ENCODE measurements at places on chromosomes 16 and 17.

DNA sequence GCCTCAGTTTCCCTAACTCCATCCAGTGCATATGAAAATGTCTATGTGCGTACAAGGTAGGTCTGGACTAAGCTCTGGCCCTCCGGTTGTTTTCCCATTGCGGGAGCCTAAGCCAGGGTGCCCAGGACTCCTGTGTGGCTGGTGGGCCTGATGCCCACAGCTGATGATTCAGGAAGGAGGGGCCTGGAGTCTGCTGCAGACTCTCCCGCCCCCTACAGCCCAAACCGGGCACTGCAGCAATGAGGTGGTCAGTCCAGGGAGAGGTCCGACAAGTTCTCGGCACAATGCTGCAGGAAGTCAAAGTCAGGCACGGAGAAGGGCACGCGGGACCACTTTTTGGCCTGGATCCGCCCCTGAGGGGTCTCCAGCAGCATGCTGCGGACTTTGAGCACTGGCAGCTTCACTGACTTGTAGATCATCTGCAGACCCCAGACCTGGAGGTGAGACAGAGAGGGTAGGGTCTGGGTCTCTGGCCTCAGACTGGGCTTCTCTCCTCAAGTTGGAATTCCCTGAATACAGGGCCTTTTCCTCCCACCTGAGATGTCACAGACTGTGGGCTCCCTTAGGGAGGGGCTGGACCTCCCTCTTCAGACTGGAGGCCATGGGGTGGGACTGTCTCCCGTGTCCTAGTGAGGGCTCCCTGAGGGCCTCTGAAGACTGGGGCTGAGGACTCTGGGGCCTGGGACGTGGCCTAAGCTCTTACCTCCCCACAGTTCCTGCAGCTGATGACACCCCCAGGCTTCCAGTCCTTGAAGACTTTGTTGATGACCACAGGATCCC is 3.4 kb upstream of the ZNF385C start:
- peak; percentile 28 for DNase-seq

DNA sequence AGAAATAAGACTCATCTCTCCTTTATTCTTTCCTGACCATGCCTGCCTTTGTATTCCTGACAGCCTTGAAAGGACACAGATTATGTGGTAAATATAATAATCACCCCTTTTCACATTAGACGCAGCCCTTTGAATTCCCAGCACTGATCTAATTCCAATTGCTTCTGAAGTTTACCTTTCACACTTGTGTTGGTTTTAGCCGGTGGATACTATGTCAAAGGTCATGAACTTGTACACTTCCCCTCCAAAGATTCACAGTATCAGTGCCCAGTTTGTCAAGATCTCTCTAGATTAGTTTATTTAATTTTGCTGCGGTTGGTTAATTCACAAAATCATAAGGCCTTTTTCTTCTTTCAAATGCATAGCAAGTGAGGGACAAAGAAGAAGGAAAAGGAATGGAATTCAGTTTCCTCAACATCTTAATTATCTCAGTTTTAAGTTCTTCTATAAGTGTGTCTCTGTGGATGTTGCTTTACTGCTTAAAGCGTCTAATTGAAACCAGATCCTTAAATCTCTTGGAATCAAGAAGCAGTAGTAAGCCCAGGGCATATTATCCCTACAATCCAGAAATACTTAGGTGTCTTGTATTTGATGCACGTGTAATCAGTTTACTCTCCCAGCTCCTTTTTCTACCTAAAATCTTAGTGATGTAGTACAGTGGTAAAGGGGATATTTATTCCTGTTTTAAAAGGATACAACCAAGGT is 174.3 kb upstream of the TBX2 start:
- DNase-seq: no peak

DNA sequence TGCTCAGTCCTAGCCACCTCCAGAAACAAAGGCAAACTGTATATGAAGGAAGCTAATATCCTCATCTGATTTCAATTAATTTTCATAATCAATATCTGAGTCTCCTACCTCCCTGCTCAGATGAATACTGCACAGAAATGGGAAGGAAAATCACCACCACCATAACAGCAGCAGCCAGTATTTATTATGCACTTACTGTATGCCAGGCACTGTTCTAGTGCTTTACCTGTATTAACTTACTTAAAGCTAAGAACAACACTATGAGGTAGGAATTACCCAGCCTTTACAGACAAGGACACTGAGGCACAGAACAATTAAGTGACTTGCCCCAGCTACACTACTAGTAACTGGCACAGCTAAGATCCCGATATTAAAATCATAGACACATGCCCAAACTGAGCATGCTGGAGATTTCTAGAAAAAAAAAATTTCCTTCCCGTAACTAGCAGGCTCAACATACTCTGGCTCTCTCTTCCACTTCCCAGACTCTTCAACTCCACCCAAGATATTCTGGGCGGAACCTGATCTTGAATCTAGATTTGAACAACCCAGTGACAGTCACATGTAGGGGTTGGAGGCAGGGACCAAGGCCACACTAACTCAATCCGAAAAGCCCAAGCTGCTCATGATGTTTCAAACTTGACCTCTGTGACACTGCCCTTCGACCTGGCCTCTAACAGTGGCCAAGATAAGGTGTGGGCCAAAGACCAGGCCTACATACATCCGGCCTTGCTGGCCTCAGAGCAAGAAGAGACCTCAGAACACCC is 3.9 kb downstream of the TRIM25 start:
- no peak for DNase-seq

GRCh38 chr16:68074850-68075555 is 10.2 kb upstream of the NFATC3 start:
- no peak for DNase-seq

DNA sequence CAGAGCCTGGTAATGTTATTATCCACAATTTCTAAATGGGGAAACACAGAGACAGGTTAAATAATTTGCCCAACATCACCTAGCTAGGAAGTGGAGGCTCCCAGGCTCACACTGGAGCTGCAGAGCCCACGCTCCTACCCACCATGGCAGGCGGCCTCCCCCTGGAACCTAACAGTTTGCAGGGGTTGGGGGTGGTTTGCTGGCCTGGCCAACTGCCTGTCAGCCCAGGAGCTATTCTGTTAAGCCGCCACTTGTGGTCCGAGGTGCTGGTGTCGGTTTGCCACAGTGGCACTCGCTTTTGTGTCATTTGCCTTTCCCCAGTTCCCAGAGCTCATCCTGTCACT is 3.6 kb downstream of the PRCD start:
- no peak for DNase-seq

DNA sequence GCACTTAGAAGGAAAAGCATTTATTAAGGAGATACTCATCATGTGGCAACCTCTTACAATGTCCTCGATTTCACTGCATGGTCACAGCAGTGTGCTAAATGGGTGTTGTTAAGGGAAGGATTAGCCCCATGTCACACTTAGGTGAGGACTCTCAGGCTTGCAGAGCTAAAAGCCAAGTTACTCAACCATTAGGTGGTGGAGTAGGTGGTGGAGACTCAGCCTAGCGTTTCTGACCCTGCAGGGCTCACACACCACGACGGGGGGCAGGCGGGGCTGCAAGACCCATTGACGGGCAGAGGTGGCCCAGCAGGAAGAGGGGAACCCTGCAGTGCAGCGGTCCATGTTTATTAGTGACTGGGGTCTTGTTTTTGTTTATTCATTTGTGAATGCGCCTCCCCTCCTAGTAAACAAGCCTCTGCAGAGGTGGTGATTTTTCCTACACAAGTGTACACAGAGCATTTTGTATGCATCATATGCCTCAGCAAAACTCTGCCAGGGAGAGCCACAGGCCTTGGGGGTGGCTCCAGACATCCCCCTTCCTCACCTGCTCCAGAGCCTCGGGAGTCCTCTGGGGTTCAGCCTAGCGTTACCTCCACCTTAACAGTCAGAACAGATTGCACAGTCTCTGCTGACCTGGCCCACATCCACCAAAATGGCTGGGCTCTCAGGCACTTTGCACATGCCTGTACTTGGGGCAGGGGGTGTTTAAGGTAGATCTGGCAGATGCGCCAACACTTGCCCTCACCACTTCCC is 216.7 kb downstream of the C16orf95 start:
- DNase-seq: no peak

- DNase-seq: no peak
Observed at GRCh38 chr16:49351096-49351487, 22.5 kb upstream of the C16orf78 start.

- DNase-seq: no peak
Observed at GRCh38 chr16:88617268-88618031, 20.9 kb upstream of the IL17C start.

GRCh38 chr17:47675380-47676198 is 18.4 kb upstream of the TBKBP1 start:
- no peak for DNase-seq

GRCh38 chr16:19746561-19746960 is 28.5 kb downstream of the IQCK start:
- DNase-seq: no peak

- DNase-seq: no peak
Observed at GRCh38 chr17:74612046-74612445, 11.5 kb downstream of the CD300E start.

DNA sequence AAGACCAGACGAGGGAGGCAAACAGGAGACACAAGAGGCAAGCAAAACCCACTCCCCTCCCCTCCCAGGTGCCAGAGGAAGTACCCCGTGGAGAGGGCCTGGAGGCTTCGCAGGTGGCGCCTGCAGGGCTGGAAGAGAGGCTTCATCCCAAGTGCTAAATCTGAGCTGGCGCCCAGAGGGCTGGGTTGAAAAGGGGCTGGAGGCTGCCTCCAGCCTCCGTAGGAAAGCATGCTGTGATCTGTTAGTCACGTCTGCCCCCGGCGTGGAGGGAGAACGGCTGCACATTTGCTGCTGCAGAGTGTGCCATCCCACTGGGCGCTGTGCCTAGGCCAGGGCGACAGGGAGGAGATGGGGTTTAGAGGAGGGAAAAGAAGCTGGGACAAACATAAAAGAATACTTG is 16.9 kb downstream of the RPH3AL start:
- no peak for DNase-seq

DNA sequence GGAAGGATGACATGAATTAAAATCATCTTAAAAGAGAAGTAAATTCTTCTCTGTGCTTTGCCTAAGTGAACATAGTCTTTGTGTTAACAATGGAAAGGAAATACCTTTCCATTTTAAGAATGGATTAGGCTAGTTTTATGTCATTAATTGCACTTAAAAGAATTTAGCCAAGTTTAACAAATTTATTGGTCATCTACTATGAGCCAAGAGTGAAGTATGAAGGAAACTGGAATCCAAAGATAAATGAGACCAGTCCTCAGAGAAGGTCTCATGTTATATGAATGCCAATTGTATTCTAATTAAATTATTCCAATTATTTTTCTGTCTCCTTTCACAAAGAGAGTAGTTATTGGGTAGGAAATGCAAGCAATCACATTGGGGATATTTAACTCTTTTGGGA is 741.3 kb upstream of the SOX9 start:
- no peak for DNase-seq

- DNase-seq: no peak
Observed at GRCh38 chr17:6910987-6911603, 79.6 kb upstream of the TEKT1 start.

DNA sequence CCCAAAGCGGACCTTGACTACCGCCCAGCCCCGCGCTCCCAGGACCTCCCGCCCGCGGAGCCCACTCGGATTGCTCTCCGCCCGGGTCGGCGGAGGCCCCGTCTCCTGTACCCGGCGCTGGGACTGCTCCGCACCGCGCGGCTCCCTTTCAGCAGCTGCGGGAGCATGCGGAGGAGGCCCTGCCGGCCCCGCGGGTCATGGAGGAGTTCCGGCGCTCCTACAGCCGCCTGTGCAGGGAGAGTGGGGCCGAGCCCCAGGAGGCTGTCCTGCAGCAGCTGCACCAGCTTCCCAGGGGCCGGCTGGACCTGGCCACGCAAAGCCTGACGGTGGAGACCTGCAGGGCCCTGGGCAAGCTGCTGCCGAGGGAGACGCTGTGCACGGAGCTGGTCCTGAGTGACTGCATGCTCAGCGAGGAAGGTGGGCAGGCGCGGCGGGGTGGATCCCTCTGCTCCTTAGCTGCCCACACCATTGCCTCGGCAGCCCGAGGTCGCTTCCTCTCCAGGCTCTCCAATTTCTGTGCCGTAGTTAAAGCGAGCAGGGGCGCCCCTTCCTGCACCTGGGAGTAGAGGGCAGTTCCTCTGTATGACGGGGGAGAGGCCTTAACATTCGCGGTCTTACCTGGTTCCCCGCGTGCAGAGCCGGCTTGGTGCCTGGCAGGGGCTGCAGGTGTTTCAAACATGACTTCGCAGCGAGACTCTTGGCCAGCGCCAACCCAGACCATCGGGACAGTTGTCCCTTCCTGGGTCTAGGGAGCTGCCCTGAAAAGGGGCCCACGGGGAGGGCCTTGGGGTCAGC is 539 bp downstream of the LRRC45 start:
- DNase-seq: no peak

DNA sequence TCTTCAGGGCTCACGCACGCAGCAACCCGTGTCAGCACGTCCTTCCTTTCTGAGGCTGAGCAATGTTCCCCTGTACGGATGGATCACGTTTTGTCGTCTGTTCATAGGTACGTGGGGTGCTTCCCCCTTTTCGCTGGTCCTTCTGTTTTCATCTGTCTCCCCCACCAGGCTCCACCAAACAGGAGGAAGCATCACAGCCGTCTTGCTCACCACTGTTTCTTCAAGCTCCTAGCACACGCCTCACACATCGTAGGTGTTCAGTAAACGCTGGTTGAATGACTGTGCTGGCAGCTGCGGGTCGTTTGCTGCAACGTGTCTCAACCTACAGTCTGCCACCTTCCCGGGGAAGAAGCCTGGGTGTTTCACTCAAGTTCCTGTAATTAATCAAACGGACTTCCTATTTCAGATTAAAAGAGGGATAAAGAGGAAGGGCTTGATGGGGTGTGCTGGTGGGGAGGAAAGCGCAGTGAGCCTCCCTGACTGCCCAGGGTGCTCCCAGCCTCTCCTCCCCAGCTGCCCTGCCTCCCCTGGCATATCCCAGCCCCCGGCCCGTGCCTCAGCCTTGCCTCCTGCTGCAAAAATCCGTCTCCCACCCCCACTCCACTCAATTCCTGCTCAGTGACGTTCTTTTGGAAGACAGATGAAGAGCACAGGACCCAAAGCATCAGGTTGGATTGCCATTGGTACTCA is 76.7 kb upstream of the DOC2B start:
- DNase-seq: no peak

DNA sequence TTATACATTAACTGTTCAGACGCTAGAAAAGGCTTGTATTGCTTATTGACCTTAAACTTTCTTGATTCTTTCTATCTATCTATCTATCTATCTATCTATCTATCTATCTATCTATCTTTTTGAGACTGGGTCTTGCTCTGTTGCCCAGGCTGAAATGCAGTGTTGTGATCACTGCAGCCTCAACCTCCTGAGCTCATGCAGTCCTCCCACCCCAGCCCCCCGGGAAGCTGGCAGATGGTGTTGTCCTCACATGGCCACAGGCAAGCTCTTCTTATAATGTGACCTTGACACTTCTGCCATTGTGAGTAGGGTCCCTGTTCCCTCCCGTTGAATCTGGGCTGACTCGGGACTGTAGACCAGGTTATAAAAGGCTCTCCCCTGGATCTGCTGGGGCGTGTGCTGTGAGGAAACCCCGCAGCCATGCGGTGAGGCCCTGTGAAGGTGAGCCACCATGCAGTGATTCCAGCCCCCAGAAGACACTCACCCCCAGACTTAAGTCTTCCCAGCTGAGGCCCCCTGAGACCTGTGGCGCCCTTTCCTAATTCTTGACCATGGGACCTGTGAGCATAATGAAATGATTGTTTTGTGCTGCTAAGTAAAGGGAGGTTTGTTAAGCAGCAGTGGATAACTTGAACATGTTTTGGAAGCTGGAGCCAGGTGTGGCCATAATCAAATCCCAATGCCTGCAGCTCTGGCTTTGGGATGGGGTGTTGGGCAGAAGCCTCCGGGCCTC is 54.3 kb downstream of the RPTOR start:
- no peak for DNase-seq
